AG09319 (cell line): ENCODE measurements at places on chromosomes 5 and 9.

- DNase-seq = no peak
These were observed 1.0 kb downstream of the CSF1R start for GRCh38 chr5:150085191-150085912.

GRCh38 chr9:109139851-109140250, 20.1 kb upstream of the TMEM245 start:
- no peak for DNase-seq

DNA sequence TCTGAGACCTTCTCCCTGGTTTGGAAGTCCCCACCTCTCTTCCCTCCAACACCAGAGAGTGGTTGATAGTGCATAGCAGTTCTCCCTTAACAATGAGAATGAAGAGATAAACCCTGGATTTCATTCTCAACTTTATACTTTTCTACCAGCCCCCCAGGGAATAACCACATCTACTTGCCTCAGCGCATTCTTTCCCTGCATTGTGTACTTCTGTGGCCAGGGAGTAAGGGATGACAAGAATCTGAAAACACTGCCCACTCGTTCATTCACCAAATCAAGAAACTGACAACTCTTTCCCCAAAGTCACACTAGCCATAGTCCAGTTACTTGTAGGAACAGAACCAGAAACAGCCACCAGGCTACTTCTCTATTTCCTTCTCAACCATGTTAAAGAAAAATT, 46.0 kb upstream of the SPIN1 start:
- no peak for DNase-seq

DNA sequence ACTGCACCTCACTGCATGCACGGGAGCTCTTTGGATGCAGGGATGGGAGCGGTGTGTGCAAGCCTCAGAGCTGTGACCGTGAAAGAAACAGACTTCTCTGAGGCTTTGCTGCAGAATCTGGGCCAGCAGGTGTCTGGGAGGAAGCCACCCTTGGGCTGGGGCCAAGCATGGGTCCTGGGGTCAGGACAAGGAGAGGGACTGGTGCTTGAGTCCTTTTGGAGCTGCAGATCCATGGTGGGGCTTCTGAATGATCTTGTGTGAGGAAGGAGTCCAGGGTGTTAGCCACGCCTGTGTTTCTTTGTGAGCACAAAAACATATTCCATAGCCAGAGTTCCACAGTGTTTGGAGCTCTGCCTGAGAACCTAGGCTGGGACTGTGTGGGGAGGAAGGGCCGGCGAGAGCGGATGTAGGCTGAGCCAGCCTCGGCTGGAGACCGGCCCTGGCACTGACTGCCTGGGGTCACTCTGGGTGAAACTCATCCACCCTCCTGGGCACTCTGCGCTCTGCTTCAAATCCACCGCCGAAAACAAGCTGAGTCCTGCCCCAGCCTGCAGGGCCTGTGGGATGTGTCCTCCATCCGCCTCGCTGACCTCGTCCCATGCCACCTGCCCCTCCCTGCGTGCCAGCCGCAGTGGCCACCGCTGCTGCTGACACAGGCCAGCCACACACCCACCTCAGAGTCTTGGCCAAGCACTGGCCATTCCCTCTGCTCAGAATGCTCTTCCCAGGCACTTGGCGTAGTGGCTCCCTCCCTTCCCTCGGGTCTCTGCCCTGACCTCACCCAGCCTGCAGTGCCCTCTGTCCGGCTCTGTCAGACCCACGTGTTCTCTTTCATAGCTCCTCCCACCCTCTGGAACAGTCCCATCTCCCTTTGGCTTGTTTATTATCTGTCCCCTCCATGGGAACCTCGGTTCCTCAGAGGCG, 26.7 kb downstream of the ERGIC1 start:
- no peak for DNase-seq

DNA sequence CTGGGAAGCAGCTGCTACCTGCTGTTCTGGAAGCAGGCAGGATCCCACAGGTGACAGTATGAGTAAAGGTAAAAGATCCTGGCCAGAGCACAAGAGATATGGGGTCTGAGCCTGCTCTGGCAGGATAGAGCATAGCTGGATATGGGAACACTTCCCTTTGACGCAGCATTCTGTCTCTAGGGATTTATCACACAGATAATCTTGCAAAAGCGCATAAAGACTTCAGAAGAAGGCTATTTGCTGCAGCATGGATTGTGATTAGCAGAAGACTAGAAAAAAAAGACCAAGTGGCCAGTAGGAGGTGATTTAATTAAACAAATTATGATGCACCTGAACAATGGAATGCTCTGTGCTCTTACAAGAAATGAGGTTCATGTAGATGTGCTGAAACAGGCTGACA, 52.4 kb upstream of the PWWP2A start:
- DNase-seq = no peak

DNA sequence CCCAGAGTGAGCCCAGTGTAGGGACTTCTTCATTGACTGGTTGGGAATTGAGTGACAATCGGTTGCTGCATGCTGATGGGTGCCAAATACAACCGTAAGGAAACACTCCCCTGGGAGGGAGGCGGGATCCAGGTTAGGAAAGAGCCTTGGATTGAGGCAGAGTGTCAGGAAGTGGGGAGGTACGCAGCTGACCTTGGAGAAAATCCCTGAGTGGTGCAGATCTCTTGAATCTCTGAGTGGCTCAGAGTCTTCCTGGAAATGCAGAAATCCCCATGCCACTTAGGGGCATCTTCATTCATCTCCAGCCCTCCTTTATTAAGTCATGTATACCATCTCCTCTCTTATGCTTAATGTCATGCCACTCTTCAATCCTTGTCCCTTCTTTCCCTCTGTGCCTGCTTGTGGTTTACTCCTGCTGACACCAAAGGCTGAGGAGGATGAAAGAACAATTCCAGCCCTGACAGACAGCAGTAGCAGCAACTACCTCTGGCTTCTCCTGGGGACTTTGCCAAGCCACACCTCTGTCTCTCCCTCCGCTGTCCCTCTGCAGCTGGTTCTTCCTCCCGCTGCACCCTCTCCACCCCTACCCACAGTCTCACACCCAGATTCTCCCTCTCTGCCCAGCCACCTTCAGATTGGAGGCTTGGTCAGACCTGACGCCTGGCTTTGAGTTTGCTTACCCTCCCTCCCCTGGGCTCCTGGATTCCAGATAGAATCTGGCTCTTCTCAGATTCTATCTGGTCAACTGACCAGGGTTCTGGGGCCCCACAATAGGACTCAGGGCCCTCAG, 14.1 kb upstream of the LCP2 start:
- no peak for DNase-seq

GRCh38 chr9:127611899-127612790, at the start of gene STXBP1:
Gene STXBP1, plus strand, starts transcription at chr9:127612277. Its CDS starts 127 bp downstream, at chr9:127612404.
- DNase-seq = no peak

GRCh38 chr9:12640866-12641636, 52.1 kb upstream of the TYRP1 start:
- no peak for DNase-seq

- DNase-seq = no peak
These were observed 144.7 kb downstream of the OSTF1 start for GRCh38 chr9:75233011-75233410.

DNA sequence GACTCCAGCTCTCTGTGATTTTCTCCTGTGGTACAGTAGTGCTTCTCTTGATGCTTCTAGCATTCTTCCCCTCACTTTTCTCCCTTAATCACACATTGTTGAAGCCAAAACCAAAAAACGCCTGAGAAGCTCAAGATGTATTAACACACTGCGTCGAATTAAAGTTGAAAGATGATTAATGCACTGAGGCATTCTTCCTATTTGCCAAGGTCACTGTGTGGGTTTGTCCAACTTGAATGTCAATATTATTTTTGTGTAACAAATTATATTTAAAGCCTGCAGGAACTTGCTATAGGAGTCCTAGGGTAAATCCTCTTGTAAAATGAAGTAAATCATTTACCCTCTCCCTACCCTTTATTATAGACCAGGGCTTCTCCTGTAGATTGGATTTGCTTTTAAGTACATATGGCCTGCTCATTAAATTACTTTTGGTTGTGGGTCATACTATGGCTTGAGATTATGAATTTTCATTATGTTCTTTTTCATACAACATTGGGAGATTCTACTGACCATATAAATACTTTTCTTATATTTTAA, 68.1 kb downstream of the GDA start:
- no peak for DNase-seq

DNA sequence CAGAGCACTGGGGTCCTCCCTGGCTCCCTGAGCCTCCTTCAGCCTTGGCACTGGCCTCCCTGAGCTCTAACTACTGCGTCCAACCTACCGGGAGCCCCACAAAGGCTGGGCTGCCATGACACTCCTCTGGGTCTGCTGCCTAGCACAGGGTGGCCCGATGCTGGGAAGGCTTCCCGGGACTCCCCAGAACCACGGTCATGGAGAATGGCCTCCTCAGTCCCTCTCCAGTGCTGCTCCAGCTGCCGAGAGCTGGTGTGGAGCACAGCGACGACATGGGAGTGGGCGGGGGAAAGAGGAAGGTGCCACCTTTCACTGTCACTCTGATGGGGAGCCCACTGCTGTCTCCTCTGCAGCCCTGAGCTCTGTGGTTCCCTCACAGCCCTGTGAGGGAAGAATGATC, 61.5 kb upstream of the RNF130 start:
- DNase-seq = no peak

GRCh38 chr9:76692458-76693129, 71.6 kb upstream of the PCA3 start:
- no peak for DNase-seq
